Suppressor macrophage (primary cell): ENCODE measurements at places on chromosomes 7 and 10.

- no peak for DNase-seq
Measured at GRCh38 chr10:129101232-129101980, 365.6 kb upstream of the MGMT start.

DNA sequence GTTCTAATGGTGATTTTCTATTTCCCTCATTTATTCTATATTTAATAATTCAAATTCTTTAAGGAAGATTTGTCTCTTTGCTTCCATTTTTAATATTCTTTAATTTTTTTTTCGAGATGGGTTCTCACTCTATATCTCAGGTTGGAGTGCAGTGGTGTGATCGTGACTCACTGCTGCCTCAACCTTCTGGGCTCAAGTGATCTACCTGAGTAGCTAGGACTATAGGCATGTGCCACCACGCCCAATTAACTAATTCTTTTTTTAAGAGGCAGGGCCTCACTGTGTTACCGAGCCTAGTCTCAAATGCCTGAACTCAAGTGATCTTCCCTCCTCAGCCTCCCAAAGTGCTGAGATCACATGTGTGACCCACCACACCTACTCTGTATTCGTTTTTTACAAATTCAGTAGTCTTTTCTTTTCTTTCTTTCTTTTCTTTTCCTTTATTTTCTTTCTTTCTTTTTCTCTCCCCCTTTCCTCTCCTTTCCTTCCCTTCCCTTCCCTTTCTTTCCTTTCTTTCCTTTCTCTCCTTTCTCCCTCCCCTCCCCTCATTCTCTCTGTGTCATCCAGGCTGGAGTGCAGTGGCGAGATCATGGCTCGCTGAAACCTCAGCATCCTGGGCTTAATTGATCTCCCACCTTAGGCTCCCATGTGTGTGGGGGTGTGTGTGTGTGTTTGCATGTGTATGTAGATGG is 323.1 kb downstream of the ADK start:
- no peak for DNase-seq

GRCh38 chr10:131895116-131895515 is 5.7 kb upstream of the PPP2R2D start:
- DNase-seq = no peak

- no peak for DNase-seq
Measured at GRCh38 chr10:60299961-60300883, 89.5 kb downstream of the ANK3 start.

DNA sequence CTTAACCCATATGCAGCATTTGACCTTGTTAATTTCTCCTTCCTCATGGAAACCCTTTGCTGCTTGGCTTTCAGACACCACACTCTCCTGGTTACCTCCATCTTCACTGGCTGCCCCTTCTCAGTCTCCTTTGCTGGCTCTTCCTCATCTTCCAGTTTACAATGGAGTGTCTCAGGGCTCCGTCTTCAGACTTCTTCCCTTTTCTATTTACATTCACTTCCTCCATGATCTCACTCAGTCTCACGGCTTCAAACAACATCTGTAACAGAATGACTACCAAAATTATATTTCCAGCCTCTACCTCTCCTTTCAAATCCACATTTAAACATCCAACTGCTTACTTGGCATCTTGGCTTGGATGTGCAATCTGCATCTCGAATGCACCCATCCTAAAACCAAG is 140.4 kb downstream of the DKK1 start:
- peak; percentile 52 for DNase-seq

- no peak for DNase-seq
Measured at GRCh38 chr10:99709480-99710229, 22.3 kb downstream of the COX15 start.

GRCh38 chr10:128060341-128061250 is 65.6 kb downstream of the MKI67 start:
- DNase-seq = peak; percentile 13

DNA sequence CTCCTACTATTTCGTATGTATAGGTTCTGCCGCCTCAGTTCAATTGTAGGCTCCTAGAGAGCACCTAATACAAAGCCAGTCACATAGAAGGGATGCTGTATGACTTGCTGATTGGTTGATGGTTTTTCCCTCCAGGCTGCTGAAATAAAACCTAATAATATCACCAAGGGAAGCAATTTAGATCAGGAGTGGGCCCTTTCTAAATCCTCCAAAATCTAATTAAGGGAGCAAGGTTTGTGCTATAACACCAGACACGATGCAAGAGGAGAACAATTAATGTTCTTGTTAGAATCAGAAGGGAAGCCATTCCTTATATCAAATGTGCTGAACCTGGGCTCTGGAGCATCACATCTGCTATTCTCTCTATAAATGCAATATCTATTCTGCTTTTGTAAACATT is 42.0 kb upstream of the SLC13A1 start:
- DNase-seq = no peak

- peak; percentile 49 for DNase-seq
Measured at GRCh38 chr10:88865281-88865876, 13.7 kb upstream of the ANKRD22 start.

GRCh38 chr10:98470850-98471249 is 24.1 kb upstream of the HPS1 start:
- DNase-seq = no peak

GRCh38 chr10:124287791-124288190 is 130.9 kb downstream of the OAT start:
- DNase-seq = no peak

DNA sequence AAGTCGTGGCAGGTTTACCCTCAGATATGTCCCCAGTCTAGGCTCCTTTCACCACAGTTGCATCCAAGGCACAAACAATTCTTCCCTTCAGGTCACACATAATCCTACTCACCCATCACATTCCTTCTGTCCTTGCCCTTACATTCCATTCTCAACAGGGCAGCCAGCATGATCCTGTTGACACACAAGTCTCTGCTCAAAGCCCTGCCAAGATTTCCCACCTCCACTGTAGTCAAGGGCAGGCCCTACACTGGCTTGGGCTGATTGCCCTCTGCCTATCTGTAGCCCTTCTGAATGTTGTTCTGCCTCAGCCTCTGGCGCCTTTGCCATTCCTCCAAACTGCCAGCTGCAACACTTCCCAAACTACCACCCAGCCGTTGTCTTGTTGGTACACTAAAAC is 187.9 kb upstream of the AKR1E2 start:
- no peak for DNase-seq

DNA sequence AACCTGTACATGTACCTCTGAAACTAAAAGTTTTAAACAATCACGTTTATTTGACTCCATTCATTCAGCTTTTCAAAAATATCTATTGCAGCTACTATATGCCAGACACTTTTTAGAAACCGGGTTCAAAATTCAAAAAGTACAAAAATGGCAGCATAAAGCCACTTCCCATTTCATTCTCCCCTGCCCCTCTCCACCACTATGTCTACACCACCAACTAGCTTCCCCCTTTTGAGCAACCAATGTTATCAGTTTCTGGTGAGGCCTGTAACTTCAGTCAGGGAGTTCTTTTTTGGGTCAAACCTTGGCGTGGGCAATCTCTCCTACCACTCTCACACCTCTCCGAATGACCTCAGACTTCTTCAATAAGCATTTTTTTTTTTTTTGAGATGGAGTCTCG is 11.5 kb upstream of the HHEX start:
- DNase-seq = no peak

DNA sequence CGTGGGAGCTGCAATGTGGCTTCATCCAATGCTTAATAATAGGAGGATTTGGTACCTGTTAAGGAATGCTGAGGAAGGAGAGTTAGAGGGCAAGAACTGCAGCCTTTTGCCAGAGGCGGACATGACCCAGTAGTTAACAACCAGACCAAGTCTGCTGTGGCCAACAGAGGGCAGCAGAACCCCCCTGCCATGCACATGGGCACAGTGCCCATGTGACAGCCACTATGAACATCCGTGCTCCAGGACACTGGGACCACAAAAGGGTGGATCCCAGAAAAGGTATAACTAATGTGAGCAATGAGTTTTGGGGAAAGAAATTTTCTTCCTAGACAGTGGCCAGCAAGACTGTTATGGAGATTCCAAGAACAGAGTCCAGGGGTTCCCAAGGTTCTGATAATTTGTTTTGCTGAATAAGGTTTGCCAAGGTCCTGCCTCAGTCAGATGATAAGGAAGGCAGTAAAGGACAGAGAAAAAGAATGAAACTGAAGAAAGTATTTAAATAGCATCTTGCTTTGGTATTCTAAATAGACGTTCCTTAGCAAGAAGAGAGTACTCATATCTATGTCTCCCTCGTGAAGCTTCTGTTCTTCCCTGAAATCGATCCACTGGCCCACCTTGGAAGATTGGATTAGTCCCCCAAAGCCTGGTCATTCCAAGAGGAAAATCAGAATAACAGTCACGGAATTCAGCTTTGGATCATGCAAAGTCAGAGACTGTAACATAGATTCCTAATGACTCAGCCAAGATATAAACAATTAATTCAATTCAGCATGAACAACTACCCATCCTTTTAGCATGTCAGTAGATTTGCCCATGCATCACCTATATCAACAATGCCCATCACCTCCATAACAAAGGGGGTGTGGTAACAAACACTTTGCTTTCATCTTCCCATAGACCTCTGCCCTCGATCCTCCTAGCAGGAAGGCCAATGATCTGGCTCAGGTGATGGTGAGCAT is 56.0 kb downstream of the LGI1 start:
- DNase-seq = peak; percentile 80

GRCh38 chr7:23445326-23445725 is 25.0 kb downstream of the IGF2BP3 start:
- DNase-seq = no peak

DNA sequence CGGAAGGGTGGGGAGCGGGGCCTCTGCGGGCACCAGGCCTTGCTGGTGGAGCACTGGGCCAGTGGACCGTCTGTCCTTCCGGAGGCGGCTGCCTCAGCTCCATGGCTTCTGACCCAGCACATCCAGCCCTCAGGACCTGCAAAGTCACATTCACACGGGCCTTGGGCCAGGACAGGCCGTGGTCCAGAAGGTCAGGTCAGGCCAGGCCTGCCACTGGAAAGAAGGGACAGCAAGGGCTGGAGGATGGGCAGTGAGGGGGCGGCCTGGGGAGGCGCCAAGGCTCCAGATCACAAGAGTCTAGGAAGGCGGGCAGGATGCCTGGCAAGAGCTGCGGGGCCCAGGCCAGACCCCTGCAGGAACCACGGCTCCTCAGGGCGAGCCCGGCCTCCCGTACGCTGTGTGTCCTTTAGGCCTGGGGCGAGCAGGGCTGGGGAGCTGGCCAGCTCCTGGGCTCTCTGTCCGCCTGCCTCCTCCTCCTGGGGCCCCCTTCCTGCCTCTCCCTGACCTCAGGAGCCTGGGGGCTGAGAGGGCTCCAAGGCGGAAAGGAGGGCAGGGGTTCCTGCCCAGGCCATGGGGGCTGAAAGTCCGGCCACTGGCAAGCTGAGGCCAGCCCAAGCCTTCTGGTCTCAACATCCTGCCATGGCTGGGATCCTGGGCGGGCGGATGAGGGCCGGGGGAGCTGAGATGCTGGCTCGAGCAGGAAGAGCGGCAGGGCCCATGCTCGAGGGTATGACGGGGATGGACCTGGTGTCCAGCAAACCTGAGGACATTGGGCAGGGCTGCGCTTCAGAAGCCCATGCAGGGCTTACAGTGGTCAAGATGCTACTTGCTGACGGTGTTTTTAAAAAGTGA is 225.8 kb downstream of the ELFN1 start:
- no peak for DNase-seq

DNA sequence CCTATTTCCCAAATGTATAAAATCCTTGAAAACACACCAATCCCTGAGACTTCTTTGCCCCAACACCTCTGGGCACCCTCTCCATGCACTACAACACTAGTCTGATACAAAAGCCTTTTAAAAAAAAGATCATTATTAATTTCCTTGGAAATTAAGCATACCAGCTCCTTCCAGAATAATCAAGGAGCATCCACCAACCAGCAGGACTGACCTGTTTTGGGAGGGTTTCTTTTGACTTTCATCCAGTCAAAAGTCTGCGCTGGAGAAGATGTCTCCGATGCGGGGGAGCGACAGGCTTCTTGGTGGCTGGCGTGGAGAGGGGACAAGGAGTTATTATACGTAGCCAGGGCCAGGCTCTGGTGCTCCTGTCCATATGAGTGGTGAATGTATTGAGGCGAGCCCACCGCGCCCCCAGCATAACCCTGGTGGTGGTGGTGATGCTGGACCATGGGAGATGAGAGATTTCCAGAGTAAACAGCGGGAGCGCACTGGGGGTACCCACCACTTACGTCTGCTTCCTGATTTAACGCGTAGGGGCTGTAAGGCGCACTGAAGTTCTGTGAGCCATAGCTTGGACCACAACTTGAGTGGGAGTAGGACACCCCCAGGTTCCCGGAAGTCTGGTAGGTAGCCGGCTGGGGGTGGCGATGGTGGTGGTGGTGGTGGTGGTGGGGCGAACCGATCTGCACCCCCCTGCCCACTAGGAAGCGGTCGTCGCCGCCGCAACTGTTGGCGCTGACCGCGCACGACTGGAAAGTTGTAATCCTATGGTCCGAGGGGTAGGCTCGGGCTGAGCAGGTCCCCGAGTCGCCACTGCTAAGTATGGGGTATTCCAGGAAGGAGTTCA is 527 bp downstream of the HOXA1 start:
- no peak for DNase-seq

- peak; percentile 14 for DNase-seq
Measured at GRCh38 chr10:21292763-21293517, 232.5 kb downstream of the SKIDA1 start.

GRCh38 chr10:27628621-27629020 is 117.0 kb downstream of the MKX start:
- no peak for DNase-seq

GRCh38 chr7:112982441-112983063 is 104.1 kb downstream of the GPR85 start:
- no peak for DNase-seq

- no peak for DNase-seq
Measured at GRCh38 chr7:92478095-92478494, 349 bp upstream of the ERVW-1 start.

DNA sequence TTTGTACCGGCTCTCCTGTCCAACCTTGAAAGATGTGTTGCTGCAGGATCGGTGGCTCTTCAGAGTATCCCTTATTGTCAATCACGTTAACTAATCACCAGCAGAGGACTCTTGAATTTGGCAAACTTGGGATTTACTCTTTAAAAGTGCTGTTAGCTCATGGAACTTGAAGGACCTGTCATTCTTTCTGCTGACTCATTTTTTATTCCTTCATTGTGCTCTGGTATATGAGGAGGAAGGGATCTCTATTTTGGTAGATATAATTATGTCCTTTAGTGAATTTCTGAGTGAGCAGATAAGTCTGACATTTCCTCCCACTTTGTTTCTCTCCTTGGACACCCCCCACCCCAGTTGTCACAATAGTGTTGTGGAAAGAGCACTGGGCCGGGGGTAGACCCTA is 175.1 kb upstream of the HDAC9 start:
- no peak for DNase-seq

GRCh38 chr7:45708046-45708950 is 134.1 kb downstream of the ADCY1 start:
- no peak for DNase-seq
